CD4-positive, CD25-positive, alpha-beta regulatory T cell (primary cell): ENCODE measurements at places on chromosomes 4 and X. TPM values are rescaled to one million over a fixed set of nuclear protein-coding genes. Genes with fewer than 3 reads are reported as not detected.

DNA sequence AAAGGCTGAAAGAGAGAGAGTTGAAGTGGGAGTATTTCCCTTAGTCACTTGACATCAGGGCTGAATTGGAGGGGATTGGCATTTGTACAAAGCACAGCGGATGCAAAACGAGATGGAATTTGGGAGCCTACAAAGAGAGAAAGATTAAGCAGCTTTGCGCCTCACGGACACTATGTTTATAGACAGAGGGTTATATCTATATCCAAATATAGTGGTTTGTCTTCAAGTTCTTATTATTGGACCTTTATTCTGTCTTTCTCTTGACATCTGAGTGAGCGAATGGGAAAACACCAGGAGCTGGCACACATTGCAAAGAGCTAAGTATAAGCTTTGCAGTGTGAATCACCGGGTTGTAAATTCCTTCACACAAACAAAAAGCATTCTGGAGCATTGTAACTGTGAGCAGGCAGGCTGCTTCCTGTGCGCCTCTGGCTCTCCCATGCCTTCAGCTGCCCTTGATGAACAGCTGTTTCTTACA, 500.2 kb downstream of the STIM2 start:
- H3K4me3 ChIP-seq, result no peak overlapping the region
- no peak overlapping the region for H3K27ac ChIP-seq
- no peaks in the 10 kb centered on the region for H3K4me1 ChIP-seq

DNA sequence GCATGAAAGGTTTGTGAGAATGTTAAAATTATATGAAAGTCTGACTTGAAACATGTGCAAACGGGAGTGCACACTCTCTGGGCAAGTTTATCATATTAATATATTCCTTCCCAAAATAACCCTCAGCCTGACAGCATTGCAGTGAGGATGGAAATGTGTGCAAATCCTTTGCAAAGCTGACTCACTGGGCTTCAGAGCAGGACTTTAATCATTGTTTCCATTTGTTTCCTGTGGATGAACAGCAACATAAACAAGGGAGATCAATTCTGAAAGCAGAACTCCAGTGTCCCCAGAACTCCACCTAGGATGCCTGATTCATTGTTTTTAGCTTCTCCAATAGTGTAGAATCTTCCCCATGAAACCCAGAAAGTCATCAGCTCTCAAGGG, 32.9 kb downstream of the SLC2A9 start:
- no peaks in the 10 kb centered on the region for H3K27me3 ChIP-seq
- H3K36me3 ChIP-seq, result no peaks in the 10 kb centered on the region
- no peak overlapping the region for H3K27ac ChIP-seq
- H3K4me1 ChIP-seq, result no peaks in the 10 kb centered on the region

- H3K4me3 ChIP-seq, result peak overlapping the region; percentile 93
- H3K4me1 ChIP-seq, result peaks cover 10% of the 10 kb centered on the region
- no peaks in the 10 kb centered on the region for H3K27me3 ChIP-seq
- no peaks in the 10 kb centered on the region for H3K36me3 ChIP-seq
Measured at GRCh38 chrX:73561801-73562200, 1.2 kb upstream of the CHIC1 start.

- no peaks in the 10 kb centered on the region for H3K27me3 ChIP-seq
- peak; percentile 25 for DNase-seq
- peaks cover 28% of the 10 kb centered on the region for H3K4me1 ChIP-seq
- no peak overlapping the region for H3K4me3 ChIP-seq
- H3K27ac ChIP-seq, result no peak overlapping the region
Measured at GRCh38 chrX:40471965-40472648, 108.7 kb upstream of the ATP6AP2 start.

- no peaks in the 10 kb centered on the region for H3K4me1 ChIP-seq
- H3K27me3 ChIP-seq, result no peaks in the 10 kb centered on the region
- H3K4me3 ChIP-seq, result no peak overlapping the region
Measured at GRCh38 chr4:139768896-139769295, 103.3 kb downstream of the MGST2 start.

- H3K27ac ChIP-seq, result no peak overlapping the region
- DNase-seq, result no peak
- H3K4me1 ChIP-seq, result no peaks in the 10 kb centered on the region
- H3K36me3 ChIP-seq, result peaks cover 7% of the 10 kb centered on the region
- no peak overlapping the region for H3K4me3 ChIP-seq
- H3K27me3 ChIP-seq, result no peaks in the 10 kb centered on the region
Measured at GRCh38 chrX:23790155-23790497, 7.2 kb downstream of the SAT1 start.

DNA sequence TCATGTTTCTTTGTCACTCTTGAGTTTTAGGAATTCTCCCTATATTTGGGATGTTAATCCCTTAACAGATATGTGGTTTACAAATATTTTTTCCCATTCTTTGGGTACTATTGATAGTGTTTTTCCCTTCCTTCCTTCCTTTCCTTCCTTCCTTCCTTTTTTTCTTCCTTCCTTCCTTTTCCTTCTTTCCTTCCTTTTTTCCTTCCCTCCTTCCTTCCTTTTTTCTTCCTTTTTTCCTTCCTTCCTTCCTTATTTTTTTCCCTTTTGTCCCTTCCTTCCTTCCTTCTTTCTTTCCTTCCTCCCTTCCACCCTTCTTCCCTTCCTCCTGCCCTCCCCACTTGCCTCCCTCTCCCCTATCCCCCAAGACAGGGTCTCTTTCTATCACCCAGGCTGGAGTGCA, 42.1 kb downstream of the WDR17 start:
- H3K27me3 ChIP-seq, result no peaks in the 10 kb centered on the region
- H3K4me1 ChIP-seq, result no peaks in the 10 kb centered on the region
- H3K36me3 ChIP-seq, result no peaks in the 10 kb centered on the region
- H3K4me3 ChIP-seq, result no peak overlapping the region
- DNase-seq, result no peak

GRCh38 chr4:171714791-171715454, 98.3 kb upstream of the GALNTL6 start:
- H3K36me3 ChIP-seq, result no peaks in the 10 kb centered on the region
- DNase-seq, result no peak

DNA sequence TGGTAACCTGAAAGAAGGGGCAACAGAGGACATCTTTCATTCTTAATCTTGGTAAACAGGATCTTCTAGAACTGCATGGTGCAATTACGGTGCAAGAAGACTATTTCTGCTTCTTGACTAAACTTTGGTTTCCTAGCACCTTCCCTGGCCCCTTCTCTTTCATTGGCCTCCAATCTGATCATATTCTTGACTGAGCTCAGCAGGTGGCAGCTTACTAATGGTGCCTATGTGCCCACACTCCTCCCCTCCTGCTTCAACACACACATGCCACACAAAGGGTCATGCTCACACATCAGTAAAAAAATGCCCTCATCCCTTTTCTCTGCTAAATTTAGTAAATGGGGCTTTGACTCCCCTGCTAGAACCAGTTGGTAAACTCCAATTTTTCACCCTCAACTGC, 400.5 kb upstream of the MAOA start:
- no peaks in the 10 kb centered on the region for H3K4me1 ChIP-seq
- H3K36me3 ChIP-seq, result no peaks in the 10 kb centered on the region
- H3K4me3 ChIP-seq, result no peak overlapping the region
- DNase-seq, result no peak

- peaks cover 44% of the 10 kb centered on the region for H3K4me1 ChIP-seq
- H3K27ac ChIP-seq, result no peak overlapping the region
- H3K36me3 ChIP-seq, result peaks cover 31% of the 10 kb centered on the region
- H3K4me3 ChIP-seq, result no peak overlapping the region
- no peak for DNase-seq
Measured at GRCh38 chr4:1293991-1294390, 4.3 kb downstream of the MAEA start.

- no peaks in the 10 kb centered on the region for H3K4me1 ChIP-seq
- no peak overlapping the region for H3K4me3 ChIP-seq
- H3K27me3 ChIP-seq, result peaks cover 2% of the 10 kb centered on the region
- H3K36me3 ChIP-seq, result no peaks in the 10 kb centered on the region
- DNase-seq, result no peak
Measured at GRCh38 chr4:55807556-55807955, 12.0 kb upstream of the EXOC1L start.

GRCh38 chrX:134745636-134746409, 87.6 kb upstream of the PLAC1 start:
- H3K36me3 ChIP-seq, result no peaks in the 10 kb centered on the region
- no peak for DNase-seq
- no peak overlapping the region for H3K27ac ChIP-seq

DNA sequence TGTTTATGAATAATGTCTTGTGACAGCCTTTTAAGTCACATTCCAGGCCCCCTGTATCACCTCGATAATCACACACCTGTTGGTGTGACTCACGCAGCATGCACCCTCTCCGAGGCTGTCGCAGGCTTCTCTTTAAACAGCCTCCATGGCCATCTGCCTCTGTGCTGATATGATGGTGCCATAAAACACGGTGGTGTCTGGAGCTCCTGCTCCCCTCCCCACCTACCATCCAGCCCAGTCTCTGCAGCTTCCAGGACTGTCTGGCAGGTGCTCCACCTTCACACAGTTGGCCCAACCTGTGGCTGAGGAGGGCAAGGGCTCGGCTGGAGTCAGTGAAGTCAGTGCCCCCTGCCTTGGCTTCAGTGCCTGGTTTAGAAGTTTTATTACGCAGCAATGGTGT, 173.8 kb upstream of the RPL34 start:
- no peak overlapping the region for H3K4me3 ChIP-seq
- H3K27ac ChIP-seq, result no peak overlapping the region

- no peak overlapping the region for H3K4me3 ChIP-seq
- no peak overlapping the region for H3K27ac ChIP-seq
- H3K36me3 ChIP-seq, result peaks cover 19% of the 10 kb centered on the region
- no peaks in the 10 kb centered on the region for H3K4me1 ChIP-seq
- DNase-seq, result no peak
- no peaks in the 10 kb centered on the region for H3K27me3 ChIP-seq
Measured at GRCh38 chrX:1433646-1434357, 18.9 kb downstream of the ASMTL start.

DNA sequence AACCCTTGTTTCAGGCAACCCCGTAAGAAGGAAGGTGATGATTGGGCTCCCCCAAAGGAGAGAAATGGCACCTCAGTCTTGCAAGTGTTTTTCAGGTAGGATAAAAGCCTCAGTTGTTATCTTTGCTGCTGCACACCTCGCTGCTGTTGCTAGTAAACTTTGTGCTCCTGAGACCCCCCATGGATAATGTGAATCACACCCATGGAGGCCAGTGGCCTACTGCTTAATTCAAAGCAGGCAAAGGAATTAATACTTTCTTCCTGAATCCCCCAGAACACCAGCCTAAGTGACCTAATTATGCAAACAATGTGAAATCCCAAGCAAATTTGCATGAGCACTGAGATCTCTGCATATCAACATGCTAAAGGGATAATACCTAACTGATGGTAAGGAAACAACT, 337.5 kb downstream of the GRIA2 start:
- no peak for DNase-seq
- no peaks in the 10 kb centered on the region for H3K36me3 ChIP-seq
- no peaks in the 10 kb centered on the region for H3K4me1 ChIP-seq
- no peaks in the 10 kb centered on the region for H3K27me3 ChIP-seq

DNA sequence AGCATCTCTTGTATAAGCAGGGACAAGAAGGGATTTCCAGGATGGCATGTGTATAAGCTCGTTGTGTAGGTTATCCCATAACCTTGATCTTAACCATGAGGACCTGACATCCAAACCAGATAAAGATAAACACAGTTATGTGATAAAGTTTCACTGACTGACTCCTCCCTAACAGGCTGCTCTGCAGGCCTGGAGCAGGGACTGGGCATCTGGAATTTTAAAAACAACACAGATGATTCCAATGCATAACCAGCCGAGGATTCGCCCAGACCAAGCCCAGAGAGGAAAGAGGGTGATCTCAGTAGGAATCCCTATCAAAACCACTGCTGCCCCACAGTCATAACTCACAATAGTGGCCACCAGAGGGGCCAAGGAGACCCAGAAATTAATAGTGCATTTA, 22.7 kb downstream of the KLF3 start:
- no peak overlapping the region for H3K27ac ChIP-seq
- peaks cover 50% of the 10 kb centered on the region for H3K4me1 ChIP-seq

GRCh38 chrX:136880003-136880451, 498 bp downstream of the RBMX start:
- peak; percentile 67 for DNase-seq
- H3K4me1 ChIP-seq, result peaks cover 9% of the 10 kb centered on the region
- no peaks in the 10 kb centered on the region for H3K27me3 ChIP-seq
- H3K36me3 ChIP-seq, result peaks cover 19% of the 10 kb centered on the region
- H3K4me3 ChIP-seq, result peak overlapping the region; percentile 100

DNA sequence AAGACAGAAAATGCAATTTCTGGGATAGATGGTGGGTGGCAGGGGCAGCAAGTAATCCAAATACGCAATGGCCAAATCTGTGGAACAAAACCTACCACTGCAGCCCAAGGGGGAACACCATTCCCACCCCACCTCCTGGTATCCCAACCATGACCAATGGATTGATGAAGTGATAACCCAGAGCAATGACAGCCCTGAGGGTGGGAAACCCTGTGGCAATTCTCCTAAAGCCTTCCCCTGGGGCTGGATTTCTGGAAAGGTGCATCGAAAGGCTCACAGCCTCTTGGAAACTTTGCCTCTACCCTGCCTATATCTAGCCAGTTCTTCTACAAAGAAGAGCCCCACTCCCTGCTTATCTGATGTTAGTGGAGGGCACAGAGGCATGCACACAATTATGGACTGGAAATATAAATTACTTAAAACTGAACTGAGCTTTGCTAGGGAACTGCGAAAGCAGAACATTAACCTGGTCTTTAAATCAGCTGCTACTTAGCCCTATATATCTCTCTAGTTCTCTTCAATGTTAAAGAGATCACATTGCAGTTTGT, 59.9 kb upstream of the TXK start:
- H3K4me1 ChIP-seq, result no peaks in the 10 kb centered on the region
- H3K4me3 ChIP-seq, result no peak overlapping the region
- DNase-seq, result no peak
- H3K27ac ChIP-seq, result no peak overlapping the region
- no peaks in the 10 kb centered on the region for H3K36me3 ChIP-seq

The GSX2 gene
- total RNA-seq, result not detected

The SPANXB1 gene
- not detected for total RNA-seq

The MAOA gene
- total RNA-seq, result not detected

The F9 gene
- total RNA-seq, result not detected

The CLIC2 gene
- total RNA-seq, result 1.2 TPM

The LANCL3 gene
- 0.35 TPM for total RNA-seq

The WDR45 gene
- total RNA-seq, result 85.6 TPM

The GPR50 gene
- not detected for total RNA-seq

The UBQLN2 gene
- total RNA-seq, result 49.6 TPM

The NLRP2B gene
- total RNA-seq, result not detected
